ENCODE measurements at places on chromosomes 7 and 10.

- peak; percentile 52 for DNase-seq
Observed at GRCh38 chr7:82534684-82535083, 91.1 kb upstream of the CACNA2D1 start.

DNA sequence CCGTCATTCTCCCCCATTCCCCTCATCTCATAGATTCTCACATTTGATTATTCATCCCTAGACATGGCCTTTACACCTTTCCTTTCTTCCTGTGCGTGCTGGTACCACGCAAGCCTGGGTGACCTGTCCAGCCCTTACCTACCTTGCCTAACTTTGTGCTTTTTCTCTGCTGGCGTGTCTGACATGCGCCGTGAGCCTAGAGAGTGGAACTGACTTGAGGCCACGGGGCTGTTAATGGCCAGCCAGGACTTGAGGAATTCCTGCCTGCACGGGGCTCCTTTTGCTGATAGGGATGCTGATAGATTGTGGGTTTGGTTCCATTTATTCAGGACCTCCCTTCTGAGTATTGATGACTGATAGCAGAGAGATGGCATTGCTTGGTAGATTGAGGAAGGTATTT, 134.2 kb downstream of the DOCK1 start:
- DNase-seq: no peak

DNA sequence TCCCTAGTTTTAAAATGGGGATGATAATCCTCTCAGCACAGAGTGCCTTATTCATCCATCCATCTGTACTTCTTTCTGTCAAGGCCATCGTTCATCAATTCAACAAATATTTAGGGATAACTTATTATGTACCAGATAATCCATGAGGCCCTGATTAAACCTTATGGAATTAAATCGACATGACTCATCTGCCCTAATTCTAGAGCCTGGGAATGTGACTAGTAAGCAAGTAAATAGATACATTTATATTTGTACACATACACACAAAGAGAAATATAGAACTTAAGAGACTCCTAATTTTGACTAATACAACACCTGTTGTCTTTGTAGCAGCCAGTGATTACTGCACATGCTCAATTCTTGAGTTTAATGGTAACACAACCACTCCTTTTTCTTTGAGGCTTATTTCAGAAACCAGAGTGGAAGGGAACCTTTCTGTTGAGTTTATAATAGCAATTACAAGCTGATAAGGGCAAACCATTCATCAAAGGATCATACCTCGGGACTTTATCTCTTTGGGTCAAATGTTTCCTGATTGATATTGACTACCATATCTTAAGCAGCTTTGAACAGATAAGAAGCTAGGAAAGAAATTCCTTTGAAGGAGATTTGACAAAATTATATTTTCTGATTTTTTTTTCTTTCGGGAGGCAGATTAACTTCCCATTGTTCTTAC, 122.7 kb downstream of the ARID5B start:
- no peak for DNase-seq

DNA sequence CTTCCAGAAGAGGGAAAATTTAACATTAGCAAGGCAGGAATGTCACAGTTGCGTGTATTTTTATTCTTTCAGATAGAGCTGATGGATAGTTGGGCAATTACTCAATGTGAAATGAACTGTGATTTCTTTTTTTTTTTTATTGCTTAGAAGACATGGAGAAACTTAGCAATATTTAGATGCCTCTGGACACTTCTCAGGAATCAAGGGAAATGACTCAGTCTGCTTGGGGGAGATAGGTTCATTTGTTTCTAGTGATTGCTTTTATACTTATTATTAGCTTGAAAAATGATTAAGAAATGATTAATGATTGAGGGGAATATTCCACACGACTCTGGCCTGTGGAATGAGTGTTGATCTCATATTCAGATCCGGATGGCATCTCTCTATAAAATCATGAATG, 33.1 kb upstream of the TBX20 start:
- no peak for DNase-seq

DNA sequence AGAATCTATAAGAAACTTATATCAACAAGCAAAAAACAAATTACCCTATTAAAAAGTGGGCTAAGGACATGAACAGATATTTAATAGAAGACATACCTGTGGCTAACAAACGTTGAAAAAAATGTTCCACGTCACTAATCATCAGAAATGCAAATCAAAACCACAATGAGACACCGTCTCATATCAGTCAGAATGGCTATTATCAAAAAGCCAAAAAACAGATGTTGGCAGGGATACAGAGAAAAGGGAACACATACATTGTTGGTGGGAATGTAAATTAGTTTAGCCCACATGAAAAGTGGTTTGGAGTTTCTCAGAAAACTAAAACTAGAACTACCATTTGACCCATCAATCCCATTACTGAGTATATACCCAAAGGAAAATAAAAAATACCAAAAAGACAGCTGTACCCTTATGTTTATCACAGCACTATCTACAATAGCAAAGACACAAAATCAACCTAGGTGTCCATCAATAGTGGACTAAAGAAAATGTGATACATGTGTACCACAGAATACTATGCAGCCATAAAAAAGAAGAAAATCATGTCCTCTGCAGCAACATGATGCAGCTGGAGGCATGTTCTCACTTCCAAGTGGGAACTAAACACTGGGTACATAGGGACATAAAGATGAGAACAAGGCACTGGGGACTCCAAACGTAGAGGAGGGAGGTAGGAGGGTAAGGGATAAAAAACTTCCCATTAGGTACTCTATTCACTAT, 83.8 kb upstream of the TMEM168 start:
- no peak for DNase-seq

- no peak for DNase-seq
Observed at GRCh38 chr10:28246023-28246422, 56.8 kb downstream of the MPP7 start.

DNA sequence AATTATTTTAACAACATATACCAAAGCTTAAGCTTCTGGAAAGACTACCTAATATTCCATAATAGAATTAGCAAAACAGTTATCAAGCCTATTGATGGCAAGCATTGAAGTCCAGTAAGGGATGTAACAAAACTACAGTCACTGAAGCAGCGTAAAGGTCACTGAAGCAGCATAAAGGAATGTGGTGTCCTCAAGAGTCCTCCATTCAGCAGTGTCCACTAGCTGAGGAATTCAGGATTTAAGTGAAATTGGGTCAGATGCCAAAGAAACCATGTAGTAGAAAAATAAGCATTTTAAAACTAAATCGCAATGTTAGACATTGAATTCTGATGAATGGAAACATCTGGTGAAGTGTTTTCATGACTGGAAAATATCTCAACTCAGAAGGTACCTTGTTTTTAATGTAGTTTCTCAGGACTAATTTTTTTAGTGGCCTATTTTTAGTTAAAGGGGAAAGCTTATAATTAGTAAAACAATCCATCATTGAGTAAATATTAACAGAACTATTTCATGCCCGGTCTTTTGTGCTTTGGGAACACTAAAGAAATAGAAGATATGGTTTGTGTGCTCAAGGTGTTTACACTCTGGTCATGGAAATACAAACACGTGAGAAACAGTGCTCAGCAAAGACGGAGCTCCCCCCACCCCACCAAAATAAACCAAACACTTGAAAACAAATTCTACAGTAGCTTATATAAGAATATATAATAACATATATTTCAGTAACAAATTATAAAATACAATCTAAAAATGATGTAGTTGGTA, 121.4 kb downstream of the CDK14 start:
- DNase-seq: no peak

- DNase-seq: no peak
Observed at GRCh38 chr7:37186753-37187152, 261.9 kb downstream of the ELMO1 start.

- DNase-seq: no peak
Observed at GRCh38 chr10:125955766-125956165, 59.4 kb downstream of the FANK1 start.

DNA sequence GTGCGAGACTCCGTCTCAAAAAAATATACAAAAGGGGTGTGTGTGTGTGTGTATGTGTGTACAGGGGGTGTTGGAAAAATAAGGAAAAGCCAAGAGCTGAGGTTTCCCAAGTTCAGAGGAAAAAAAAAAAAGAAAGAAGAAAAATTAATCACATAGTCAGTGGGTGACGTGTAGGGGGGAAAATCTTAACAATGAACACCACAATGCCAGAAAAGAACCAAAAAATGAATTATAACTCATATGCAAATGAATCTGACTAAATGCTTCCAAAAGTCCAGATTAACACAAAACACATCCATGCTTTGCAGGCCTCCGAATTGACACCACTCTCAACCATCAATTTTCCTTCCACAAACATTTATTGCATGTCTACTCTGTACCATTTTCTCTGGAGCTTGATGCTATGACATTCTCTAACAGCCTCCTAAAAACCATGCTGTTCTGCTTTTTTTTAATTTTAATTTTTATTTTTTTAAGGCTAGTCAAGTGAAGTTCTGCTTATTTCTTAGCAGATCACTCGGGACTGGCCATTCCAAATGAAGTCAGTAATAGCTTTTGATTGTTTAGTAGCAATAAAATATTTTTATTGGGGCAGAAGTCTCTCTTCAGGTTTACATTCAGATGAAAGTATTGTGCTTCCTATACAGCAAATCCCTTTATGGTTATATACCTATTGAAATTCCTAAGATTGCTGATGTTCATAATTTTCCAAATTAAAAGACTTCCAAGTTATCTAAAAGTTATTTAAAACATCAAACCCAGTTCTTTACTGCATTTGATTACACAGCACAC, 133.8 kb downstream of the CNOT4 start:
- DNase-seq: no peak

GRCh38 chr10:104334965-104335650, 3.2 kb downstream of the ITPRIP start:
- DNase-seq: peak; percentile 33

GRCh38 chr10:72472306-72472705, 117.6 kb upstream of the DNAJB12 start:
- no peak for DNase-seq

GRCh38 chr10:28678687-28679457, 1.6 kb downstream of the BAMBI start:
- DNase-seq: peak; percentile 36

GRCh38 chr10:63467841-63468240, 2.1 kb upstream of the JMJD1C start:
- no peak for DNase-seq

DNA sequence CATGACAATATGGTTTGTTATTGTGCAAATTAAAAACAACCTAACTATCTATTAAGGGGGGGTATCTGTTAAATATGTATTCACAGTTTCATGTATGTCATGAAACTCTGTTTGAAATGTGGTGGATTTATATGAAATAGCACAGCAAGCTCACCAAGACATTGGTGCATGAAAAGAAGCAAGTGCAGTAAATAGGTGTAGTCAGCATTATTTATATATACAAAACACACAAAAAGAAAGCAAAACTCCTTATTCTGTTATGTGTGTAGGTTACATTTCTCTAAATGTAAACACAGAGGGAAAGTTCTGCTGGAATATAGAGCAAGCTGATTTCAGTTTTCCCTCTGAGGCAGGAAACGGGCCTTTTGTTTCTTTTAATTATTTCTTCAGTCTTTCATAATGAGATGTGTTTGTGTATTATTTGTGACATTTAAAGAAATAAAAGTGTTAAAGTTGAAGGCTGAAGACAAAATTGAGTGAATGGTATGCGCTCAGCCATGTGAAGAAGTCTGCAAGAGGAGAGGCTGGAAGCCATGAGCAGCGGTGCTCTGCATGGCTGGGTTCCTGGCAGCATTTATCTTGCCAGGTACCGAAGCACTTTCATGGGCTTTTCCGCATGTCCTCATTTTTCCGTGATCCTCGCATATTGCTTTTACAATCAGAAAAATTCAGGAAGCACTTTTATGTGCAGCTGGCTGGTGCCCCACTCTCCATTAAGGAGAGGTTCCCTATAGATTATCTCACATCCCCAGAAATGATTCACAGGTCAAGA, 38.5 kb downstream of the GRID1 start:
- no peak for DNase-seq

DNA sequence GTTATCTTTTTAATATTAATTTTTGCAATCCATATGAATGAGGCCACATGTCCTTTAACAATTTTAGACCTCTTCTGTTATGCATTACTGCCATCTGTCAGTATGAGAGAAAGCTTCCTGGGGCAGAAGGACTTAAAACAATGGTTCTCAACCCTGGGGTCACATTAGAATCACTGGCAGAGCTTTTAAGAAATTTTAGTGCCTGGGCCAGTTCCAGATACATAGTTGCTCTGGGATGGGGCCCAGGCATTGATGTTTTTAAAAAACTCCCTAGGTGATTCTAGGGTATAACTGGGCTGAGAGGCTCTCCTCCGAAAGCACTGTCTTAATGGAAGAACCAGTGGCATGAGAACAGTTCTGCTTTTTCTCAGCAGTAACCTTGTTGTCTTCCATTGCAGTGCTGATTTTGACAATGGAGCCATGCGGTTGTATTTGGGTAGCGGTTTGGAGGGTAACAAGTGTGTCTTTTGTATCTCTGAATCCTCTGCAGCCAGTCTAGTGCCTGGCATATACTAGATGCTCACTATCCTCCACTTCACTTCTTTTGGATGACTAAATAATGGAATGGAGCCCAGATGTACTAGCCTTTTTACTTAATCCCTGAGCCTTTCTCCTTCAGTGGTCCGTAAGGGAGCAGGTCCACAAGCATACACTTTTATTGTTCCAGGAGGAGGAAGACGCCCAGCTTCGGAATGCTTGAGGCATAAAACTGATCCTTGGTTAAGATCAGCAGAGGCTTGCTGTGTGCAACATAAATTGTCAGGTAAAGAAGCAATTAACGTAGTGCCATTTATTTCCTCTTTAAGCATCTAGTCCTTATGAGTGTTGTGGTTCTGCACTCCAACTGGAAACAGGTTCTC, 227.1 kb downstream of the AUTS2 start:
- DNase-seq: no peak

- DNase-seq: no peak
Observed at GRCh38 chr10:61796785-61797184, 104.7 kb upstream of the ARID5B start.

DNA sequence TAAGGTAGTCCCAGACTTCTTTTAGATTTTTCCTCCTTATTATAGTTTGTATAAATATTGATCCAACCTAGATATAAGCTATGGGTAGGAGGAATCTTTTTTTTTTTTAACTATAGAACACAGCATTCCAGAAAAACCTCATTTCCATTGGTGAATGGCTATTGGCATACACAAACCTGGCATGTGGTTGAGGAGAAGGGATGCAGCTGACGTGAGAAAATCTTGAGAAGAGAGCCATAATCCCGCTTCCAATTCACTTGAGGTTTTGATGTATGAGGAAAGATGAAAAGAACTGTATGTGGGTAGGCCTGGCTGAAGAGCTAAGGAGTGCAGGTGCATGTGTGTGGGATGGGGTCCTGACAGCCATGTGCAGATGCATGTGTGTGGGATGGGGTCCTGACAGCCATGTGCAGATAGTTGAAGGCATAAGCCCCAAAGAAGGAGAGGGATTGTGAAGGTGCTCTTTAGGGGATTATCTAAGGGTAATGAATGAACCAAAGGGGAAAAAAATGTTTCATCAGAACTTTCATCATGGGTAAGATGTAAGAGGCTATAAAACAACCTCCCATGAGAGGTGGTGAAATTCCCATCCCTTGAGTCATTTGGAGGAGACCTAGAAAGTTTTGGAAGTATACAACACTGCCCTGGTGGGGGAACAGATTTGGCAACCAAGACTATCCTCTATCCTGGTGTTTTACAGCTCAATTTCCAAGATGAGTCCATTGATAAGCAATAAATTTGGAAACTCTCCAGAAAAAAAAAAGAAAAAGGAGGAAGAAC, 3.8 kb upstream of the PKD2L1 start:
- DNase-seq: no peak

Data from mammary epithelial cell (primary cell).